ENCODE measurements at places on chromosomes 4 and X. TPM values are rescaled to one million over a fixed set of nuclear protein-coding genes. Genes with fewer than 3 reads are reported as not detected.

RS1 gene
- not detected for polyA plus RNA-seq

EDNRA gene
- 0.73 TPM for polyA plus RNA-seq

TLR6 gene
- polyA plus RNA-seq: 0.11 TPM

MXRA5 gene
- polyA plus RNA-seq: 1.3 TPM

All from pancreas (tissue), 10 donors.